GM23248 (cell line): ENCODE measurements at places on chromosomes 3 and 15.

GRCh38 chr3:194571491-194572142, 61.6 kb downstream of the TMEM44 start:
- H3K36me3 ChIP-seq, result no peaks in the 10 kb centered on the region
- H3K4me1 ChIP-seq, result peaks cover 45% of the 10 kb centered on the region
- H3K27me3 ChIP-seq, result no peaks in the 10 kb centered on the region
- H3K4me3 ChIP-seq, result 0 out of 2 replicates have a peak overlapping the region, but pooled peaks have one; percentile 28

DNA sequence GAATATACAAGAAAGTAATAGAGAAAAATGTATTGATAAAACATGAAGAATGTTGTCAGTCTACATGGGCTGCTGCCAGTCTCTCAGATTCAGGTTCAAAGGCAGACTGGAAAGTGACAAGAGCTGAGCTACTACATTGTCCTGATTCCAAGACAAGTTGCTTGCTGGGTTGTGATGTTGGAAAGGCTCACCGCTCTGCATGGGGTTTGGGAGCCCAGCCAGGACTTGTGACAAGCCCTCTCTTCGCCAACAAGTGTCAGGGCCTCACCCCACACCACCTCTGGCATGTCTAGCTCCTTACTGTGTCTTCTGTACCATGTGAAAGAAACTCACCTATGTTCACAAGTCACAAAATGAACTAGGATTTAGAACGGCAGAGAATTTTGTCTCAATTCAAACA, 43.0 kb upstream of the SH3GL3 start:
- no peaks in the 10 kb centered on the region for H3K36me3 ChIP-seq
- no peak for DNase-seq
- no peak overlapping the region for H3K4me3 ChIP-seq
- no peak overlapping the region for H3K27ac ChIP-seq

GRCh38 chr15:100914876-100915275, 4.3 kb upstream of the LRRK1 start:
- no peak overlapping the region for H3K27ac ChIP-seq
- no peaks in the 10 kb centered on the region for H3K27me3 ChIP-seq
- no peak overlapping the region for H3K4me3 ChIP-seq
- no peaks in the 10 kb centered on the region for H3K4me1 ChIP-seq
- DNase-seq, result peak; percentile 21
- H3K36me3 ChIP-seq, result no peaks in the 10 kb centered on the region

- no peak overlapping the region for H3K27ac ChIP-seq
- H3K4me1 ChIP-seq, result no peaks in the 10 kb centered on the region
- peaks cover 32% of the 10 kb centered on the region for H3K27me3 ChIP-seq
- no peaks in the 10 kb centered on the region for H3K36me3 ChIP-seq
- peak; percentile 48 for DNase-seq
Observed at GRCh38 chr15:96585484-96586386, 255.2 kb downstream of the NR2F2 start.

GRCh38 chr3:137988982-137989381, 21.0 kb upstream of the CLDN18 start:
- DNase-seq, result no peak
- no peaks in the 10 kb centered on the region for H3K4me1 ChIP-seq
- no peaks in the 10 kb centered on the region for H3K36me3 ChIP-seq
- H3K27me3 ChIP-seq, result no peaks in the 10 kb centered on the region

DNA sequence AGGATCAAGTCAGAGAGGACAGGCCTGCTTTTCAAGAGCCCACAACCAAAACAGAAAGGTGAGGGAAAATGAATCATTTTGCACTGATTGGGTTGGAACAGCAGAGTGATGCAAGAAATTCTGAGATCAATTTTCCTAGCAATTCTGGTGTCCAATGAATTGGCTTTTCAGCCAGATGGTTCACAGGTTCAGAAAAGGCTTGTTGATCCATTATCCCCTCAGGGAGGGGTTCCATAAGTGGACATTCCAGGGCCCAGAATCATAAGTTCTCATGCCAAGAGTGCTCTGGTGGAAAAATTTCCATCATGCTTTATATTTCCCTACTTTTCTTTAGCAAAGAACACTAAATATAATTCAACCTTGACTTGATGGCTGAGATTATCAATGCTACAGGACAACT, 16.2 kb downstream of the RBP2 start:
- peak; percentile 3 for DNase-seq
- H3K4me3 ChIP-seq, result no peak overlapping the region
- H3K27ac ChIP-seq, result no peak overlapping the region
- H3K4me1 ChIP-seq, result no peaks in the 10 kb centered on the region
- no peaks in the 10 kb centered on the region for H3K27me3 ChIP-seq
